Stimulated activated CD4-positive, alpha-beta T cell treated with anti-CD3 and anti-CD28 coated beads, TNF-alpha, amount 100 ng/mL, for 1 hour (primary cell): ENCODE measurements at places on chromosomes 1 and 21.

GRCh38 chr1:4908486-4908885 is 254.1 kb downstream of the AJAP1 start:
- no peak for DNase-seq

DNA sequence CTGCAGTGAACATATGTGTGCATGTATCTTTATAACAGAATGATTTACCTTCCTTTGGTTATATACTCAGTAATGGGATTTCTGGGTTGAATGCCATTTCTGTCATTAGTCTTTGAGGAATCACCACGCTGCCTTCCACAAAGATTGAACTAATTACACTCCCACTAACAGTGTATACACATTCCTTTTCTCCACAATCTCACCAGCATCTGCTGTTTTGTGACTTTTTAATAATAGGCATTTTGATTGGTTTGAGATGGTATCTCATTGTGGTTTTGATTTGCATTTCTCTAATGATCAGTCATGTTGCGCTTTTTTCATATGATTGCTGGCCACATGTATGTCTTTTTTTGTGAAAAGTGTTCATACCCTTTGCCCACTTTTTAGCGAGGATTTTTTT is 680.5 kb downstream of the PTPRC start:
- no peak for DNase-seq

- no peak for DNase-seq
These were observed 1.9 kb downstream of the NTRK1 start for GRCh38 chr1:156862584-156862983.

GRCh38 chr1:183110326-183110880 is 75.7 kb upstream of the LAMC2 start:
- no peak for DNase-seq

GRCh38 chr1:160285506-160285905 is 573 bp upstream of the PEX19 start:
- DNase-seq, result no peak

DNA sequence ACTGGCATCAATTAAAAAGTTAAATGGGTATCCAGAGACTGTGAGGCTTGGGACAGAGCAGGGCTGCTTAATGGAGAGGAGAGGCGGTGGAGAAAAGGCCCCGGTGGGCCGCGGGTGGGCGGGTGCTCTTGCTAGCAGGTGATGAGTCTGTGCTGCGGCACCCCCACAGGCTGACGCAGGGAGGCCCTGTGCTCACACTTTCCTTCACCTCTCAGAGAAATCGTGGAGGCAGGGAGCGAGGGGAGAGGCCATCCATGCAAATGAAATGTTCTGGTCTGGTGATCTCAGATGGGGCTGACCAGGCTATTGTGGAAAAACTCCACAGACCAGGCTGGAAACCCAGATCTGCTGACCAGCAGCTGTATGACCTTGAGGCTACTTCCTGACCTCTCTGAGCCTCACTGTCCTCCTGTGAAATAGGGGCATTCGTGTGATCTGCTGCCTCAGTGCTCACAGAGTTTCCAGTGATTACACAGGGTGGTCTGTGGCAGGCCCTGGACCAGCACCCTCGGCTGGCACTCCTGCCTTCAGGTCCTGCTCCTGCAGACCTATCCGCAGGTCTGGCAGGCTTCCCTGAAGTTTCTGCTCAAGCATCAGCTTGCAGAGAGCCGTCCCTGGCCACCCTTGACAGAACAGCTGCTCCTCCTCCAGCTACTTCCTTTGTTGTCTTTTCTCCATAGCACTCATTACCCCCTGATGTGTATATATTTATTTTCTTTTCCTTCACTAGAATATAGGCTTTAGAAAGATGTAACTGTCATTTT is 89.2 kb downstream of the BEND5 start:
- DNase-seq, result no peak

GRCh38 chr1:160993544-160994193 is 27.3 kb downstream of the F11R start:
- DNase-seq, result no peak

DNA sequence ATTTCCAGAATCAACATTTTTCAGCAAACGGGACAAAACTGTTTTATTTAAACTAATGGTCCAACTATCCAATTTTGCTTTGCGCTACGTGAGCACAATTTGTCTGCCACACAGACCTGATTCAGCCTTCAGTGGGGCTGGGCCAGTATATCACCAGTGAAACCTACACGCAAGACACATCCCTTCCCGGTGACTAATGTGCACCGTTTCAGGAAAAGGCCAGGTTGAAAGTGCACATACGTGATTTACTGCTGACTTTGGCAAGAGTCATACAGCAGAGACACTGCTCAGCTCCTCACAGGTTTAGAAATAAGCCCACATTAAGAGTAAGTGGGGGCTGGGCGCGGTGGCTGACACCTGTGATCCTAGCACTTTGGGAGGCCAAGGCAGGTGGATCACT is 5.1 kb upstream of the TMEM51 start:
- DNase-seq, result no peak

DNA sequence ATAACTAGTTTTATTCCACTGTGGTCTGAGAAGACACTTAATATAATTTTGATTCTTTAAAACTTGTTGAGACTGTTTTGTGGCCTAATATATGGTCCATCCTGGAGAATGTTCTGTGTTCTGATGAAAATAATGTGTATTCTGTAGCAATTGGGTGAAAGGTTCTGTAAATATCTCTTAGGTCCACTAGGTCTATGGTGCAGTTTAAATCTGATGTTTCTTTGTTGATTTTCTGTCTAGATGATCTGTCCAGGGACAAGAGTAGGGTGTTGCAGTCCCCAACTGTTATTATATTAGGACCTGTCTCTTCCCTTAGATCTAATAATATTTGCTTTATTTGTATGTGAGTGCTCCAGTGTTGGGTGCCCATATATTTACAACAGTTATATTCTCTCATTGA is 33.9 kb upstream of the PM20D1 start:
- DNase-seq, result no peak

DNA sequence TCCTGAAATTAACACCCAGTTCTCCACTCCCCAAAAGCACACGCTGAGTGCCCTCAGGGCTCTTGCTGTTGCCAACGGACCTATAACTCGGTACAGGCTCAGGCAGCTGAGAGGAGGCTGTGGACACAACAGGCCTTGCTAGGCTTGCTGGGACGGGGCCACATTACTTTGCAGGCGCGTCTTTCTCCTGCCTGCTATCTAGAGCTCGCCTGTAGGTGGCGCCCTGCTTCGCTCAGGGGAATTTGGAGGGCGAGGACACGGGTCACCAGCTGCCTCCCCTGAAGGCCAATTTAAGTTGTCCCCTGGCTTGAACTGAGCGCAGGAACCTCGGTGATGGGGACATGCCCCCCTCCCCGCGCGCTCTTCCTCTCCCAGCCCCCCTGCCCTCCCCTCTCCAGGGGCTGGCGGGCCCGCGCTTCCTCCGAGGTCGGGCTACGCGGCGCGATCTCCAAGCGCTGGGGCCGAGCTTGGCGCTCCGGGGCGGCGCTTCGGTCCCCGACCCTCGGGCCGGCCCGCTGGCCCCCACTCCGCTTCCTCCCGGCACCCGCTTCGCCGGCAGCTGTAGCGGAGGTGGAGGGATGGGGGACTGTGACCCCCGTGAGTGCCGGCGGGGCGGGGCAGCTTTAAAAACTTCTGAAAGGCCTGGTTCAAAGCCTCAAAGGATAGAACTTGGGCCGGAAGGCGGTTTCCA is 32.4 kb upstream of the NFIA start:
- peak; percentile 66 for DNase-seq

- DNase-seq, result no peak
These were observed 59.8 kb downstream of the CAPN9 start for GRCh38 chr1:230807029-230807428.

- DNase-seq, result no peak
These were observed 9.3 kb upstream of the CAPN2 start for GRCh38 chr1:223702735-223703667.

DNA sequence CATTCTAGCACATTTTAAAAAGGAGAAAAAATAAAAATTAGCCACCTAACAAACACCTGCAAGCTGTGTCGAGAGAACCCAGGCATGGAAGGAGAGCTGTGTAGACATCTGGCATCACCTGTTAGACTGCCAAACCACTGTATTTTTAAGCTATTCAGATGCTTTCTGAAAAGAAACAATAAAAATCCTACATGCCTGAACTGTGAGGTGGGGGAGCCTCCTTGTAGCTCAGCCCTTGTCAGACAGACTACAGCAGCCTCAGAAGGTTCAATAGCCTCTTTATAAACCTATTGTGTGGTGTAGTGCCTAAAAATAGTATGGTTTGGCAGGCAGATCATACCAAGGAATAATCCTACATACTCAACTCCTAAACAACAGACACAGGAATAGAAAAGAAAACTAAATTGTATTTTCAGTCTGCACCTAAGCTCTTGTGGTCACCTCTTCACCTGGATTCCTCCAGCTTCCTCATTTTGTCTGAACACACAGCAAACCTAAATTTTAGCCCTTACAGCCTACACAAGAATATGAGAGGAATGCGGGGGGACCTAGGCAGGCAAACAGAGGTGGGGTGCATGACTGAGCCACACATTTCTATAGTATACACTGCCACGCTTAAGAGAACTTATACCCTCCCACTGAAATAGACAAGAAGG is 67.0 kb downstream of the SIPA1L2 start:
- DNase-seq, result no peak

- no peak for DNase-seq
These were observed 2.7 kb downstream of the CHI3L1 start for GRCh38 chr1:203183828-203184227.

- DNase-seq, result no peak
These were observed 188.2 kb upstream of the NFIA start for GRCh38 chr1:60894130-60894529.

DNA sequence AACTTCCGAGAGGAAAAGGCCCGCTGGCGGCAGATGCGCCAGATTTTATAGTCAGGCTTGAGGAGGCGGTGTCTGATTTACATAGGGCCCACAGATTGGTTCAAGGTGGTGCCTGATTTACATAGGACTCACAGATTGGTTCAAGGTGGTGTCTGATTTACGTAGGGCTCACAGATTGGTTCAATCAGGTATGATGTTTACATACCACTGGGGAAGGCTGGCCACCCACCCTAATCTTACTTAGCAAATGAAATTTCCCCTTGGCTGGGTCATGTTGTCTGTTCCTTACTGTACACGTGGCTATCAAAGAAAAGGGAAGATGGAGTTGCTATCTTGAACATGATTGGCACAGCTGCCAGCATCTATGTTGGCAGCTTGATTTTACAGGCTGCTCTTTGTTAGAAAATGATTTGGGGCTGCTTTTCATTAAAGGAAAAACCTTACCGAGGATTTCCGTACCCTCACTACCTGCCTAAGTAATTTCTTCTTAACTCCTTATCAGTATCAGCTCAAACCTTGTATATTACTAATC is 96.3 kb downstream of the SETD4 start:
- no peak for DNase-seq

- no peak for DNase-seq
These were observed 229.5 kb downstream of the PAPPA2 start for GRCh38 chr1:176692431-176692830.

DNA sequence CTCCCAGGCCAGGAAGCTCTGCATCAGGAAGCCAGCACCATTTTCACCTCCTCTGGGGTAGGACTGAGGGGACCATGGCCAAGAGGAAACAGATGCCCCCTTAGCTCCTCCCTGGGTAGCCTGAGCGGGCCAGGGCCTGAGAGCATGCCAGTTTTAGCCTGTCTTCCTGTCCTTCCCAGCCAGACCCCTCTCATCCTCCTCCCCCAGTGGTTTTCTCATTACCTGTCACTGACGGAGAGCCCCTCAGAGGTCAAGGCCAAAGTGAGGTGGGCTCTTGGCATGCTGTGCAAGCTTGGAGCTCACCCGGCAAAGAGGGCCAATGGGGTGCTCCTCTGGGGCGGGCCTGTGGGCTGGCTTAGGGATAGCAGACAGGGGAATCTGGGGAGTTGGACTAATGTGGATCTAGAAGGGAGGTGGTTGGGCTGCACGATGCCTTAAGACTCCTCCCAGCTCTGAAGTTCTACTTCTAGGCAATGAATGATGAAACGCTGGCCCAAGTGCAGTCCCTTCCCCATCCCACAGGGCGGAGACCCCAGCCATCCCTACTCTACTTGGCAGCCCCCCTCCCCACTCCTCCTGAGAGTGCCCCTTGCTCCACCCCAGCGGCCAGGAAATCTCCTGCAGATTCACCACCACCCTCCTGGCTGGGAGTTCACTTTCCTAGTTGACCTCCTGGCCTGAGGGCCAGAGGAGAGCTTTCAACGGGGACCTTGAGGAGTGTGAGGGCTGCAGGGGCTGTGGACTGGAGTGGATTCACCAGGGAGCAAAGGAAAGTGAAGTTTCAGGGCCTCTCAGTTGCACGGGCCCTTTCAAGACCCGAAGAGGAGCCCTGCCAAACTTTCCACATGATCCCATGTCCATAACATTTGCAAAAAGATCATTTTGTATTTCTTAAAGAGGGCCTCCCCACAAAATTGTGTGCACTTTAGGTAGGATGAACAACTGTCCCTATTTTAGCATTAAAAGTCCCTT is 9.4 kb upstream of the LMNA start:
- DNase-seq, result no peak

GRCh38 chr1:89918127-89918793 is 76.7 kb upstream of the ZNF326 start:
- DNase-seq, result no peak

DNA sequence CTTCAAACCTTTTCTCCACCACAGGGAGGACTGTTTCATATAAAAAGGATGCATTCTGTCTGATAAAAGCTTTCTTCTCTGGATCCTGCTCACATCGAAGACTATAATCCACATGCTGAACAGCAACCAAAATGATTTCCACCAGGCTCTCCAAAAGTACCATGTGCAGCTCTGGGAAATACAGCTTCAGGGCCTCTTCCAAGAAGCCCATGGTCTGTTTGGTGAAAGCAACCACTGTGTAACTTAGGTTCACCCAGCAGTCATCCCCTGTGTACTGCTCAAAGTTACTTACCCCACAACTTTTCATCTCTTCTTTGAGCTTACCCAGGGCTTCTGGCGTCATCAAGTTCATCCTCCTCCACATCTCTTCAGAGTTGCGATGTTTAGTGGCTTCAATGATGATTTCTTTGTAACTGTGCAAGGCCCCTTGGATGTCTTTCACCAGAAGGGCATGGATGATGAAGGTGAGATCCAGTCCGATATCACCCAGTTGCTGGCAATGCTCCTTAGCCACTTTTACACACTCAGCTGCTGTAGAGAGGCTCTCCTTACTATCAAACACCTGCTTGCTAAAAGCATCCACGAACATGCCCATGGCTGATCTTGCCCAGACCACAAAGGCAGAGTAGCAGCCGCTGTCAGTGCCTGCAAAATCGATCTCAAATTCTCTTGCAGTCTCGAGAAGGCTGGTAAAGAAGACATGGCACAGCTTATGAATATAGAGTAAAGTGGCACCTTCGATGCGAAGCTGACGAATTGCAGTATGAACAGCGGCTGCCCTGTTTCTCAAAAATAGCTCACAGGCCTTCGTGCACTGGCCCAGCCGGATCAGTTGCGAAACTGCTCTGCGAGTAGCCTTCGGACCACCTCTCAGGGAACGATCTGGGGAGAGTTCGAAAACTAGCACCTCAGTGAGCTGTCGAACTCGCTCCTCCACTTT is 1.7 kb downstream of the EXOC8 start:
- no peak for DNase-seq

GRCh38 chr21:34846601-34847112 is 177.9 kb downstream of the CLIC6 start:
- no peak for DNase-seq

GRCh38 chr1:205255941-205256780 is 28.4 kb downstream of the TMCC2 start:
- DNase-seq, result peak; percentile 82
